Right atrium auricular region (tissue), 2 donors: ENCODE measurements at places on chromosomes 5 and 9.

- DNase-seq: peak; percentile 90
Observed at GRCh38 chr5:108727651-108728565, 19.8 kb upstream of the FER start.

DNA sequence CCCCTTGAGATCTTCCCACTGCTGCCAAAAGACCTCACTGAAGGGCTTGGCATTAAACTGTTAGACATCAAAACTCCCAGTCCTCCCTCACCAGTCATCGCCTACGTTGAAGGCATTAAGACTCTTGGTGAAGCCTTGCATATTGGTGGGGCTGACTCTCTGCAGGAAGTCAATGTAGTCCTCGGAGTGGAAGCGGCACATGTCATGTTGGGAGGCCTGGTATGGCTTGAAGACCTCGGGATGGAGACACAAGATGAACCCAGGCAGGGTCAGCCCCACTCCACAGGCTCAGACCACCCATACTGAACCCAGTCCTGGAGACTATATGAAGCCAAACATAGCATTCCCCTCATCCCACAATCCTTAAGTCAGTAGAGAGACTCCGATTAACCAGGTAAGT lies 1.9 kb downstream of the HDAC3 start:
- DNase-seq: no peak

GRCh38 chr5:176773408-176774035 lies 36.8 kb upstream of the UNC5A start:
- peak; percentile 42 for DNase-seq

GRCh38 chr5:140109018-140109758 lies 4.7 kb upstream of the PURA start:
- DNase-seq: no peak

DNA sequence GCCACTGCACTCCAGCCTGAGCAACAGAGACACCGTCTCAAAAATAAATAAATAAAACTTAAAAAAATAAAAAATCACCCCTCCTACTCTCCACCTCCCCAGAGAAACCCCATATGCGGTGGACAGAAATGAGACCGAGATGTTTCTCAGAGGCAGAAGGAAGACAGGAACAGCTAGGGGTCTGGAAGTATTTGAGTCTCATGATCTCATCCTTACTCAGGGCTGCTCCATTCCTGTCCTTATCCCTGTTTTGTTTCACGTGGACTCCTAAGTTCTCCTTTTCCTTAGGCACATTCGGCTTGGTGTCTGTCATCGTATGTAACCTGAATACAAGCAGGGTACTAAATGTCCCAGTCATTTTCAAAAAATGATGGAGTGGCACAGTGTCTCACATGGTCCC lies 76.1 kb downstream of the C9orf50 start:
- DNase-seq: no peak

DNA sequence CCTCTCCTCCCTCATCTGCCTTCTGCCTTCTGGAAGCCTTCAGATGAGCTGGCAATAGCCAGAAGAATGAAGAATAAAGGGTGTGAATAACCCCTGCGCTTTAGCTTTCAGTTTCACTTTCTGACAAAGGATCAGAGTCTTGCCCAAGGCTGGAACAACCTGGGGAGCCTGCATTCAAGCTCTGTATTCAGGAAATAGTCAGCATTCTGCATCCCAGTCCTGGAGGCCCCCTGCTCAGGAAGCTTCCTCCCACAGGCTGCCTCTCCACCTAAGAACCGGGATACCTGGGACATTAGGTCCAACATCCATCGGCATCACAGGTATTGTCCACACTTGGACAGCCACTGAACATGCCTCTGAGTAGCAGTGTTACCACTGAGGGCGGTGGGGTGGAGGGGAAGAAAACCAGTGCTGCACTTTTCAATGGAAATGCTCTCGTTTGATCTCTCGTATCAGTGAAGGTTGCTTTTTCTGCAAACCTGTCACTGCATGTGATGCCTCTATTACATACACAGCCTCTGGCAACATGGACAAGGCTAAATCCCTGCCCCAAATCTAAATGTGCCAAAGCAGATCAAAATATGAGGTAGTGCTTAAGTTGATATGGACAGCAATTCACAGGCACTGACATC lies 39.8 kb upstream of the ACO1 start:
- no peak for DNase-seq

DNA sequence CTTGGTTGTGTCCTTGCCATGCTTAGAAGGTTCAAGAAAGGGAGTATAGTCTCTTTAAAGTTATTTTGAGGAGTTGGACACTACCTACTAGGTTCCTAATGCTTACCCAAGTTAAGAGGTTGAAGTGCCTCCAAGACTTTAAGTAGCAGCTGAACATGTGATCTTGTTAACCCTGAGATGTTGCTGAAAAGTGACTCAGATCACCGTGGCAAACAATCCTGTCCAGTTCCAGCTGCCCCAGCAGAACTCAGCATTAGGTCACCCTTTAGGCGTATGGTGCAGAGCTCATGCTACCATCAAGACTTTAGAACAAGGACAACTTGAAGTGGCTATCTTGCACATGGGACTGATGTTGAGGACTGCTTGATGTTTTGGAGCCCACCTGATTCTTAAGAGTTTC lies 22.5 kb downstream of the ZNF462 start:
- DNase-seq: no peak

DNA sequence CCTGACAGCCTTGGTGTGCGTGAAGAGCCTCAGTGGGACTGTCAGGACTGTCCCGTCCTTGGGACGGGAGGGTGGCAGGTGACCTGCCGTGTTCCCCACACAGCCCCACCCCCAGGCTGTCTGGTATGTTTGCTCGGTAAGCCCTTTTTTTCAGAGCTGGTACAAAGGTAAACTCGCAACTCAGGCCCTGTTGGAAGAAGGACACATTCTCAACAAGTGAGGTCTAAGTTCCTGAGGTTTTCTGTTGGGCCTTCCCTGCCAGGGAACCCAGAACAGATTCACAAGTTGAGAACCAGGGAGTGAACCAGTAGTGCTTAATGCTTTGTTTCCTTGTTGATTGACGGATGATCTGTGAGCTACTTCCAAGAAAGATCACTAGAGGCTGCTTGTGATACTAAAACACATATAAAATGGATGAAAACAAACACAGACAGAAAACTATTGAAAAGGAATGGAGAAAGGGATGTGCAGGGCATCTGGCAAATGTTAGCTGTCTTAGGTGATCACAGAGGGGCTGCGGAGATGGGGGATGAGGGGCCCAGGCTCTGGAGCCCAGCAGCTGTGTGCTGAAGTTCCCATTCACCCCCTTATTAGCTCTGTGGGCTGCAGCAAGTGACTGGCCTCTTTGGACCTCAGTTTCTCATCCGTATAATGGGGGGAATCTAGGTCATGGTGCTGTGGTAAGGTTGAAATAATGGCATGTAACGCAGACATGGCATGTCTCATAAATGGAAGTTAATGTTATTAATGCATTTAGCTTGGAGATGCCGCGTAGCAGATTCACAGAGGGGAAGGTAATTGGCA lies 2.7 kb downstream of the NDST1 start:
- DNase-seq: no peak

GRCh38 chr5:138024117-138024516 lies 8.8 kb downstream of the FAM13B start:
- no peak for DNase-seq

DNA sequence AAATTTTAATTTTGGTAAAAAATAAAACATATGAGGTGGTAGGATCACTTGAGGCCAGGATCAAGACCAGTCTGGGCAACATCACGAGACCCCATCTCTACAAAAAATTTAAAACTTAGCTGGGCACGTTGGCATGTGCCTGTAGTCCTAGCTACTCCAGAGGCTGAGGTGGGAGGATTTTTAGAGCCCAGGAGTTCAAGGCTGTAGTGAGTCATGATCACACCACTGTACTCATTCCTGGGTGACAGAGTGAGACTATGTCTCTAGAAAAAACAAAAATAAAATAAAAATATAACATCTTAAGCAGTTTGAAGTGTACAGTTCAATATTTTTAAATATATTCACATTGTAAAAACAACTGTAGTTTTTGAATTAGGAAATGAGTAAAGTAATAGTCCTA lies 108.3 kb downstream of the SMIM15 start:
- DNase-seq: no peak

DNA sequence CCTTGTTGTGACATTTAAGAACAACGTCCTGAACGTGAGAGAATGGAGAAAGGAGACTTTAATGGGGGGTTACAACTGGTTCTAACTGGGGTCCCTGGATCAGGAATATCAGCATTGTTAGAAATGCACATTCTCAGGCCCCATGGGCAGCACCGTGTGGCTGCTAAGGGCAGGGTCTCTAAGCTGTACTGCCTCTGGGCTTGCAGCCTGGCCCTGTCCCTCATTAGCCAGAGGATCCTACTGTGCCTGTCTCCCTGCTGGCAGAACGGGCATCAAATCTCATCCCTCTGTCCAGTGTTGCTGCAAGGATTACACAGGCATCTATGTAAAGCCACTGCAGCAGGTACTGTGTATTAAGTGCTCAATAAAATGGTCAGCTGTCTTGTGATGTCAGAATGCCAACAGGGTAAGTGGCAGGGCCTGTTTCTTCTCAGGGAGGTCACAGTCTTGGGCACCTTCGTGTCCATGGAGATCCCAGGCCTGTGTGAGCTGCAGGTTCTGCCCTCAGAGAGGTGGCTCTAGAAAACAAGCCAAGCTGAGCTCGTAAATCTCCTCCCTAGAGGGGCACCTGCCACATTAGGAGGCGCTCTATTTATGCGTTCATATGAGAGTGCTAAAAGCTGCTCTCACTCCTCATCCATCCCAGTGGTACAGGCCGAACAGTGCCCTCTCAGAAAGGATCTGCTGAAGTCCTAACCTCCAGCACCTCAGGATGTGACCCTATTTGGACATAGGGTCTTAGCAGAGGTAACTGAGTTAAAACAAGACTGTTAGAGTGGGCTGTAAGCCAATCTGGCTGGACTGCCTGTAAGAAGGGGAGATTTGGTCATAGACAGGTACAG lies 210.5 kb downstream of the GADD45G start:
- DNase-seq: peak; percentile 26

DNA sequence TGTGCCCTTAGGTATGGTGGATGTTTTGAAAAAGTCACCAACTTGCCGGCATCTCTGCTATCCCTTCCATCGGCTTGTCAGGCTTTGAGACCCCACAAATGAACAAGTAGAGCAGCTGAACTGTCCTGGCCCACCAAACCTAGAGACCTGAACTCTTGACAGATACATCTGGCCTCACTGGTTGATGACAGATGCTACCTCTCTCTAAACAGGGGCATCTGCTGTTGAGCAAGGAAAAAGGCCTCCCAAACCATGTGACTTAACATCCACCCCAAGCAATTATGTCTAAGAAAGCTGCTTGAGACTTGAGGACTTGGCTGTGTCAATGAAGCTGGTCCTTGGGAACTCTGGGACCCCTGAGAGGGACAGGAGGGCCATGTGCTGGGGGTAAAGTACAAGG lies 2.3 kb downstream of the CCNI2 start:
- DNase-seq: no peak

DNA sequence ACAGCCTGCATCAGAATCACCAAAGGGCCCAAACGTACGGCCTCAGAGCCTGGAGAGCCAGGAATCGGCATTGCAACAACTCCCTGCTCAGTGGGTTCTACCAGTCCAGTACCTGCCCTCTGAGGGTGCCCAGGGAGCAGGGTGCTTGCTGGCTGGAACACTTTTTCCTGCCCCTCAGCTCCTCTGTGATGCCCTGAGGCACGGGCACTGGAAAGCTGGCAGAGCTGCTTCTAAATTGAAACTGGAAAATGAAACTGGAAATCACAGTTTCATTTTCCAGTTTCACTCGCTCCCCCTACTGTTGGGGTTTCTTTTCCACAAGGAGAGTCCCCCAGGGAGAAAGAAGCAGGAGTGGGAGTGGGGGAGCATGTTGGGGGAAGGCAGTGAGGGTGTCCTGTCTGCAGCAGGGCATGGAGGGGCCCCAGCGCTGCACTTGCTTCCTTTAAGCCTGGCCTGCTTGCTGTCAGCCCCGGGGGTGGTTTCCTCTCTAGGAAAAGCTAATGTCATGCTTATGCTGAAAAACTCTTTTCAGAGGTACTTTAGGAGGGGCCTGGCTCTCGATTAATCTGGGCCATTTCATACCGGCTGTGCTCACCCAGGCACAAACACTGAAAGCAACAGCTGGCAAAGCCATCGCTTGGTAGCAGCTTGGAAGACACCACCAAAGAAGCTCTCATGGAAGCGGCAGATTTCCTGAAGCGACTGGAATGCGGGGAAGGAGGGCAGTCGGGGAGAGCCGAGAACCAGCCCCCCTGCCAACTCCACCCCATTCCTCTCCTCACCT lies 26.2 kb downstream of the IRF1 start:
- no peak for DNase-seq

- DNase-seq: no peak
Observed at GRCh38 chr5:38556088-38556598, 303 bp downstream of the LIFR start.

- no peak for DNase-seq
Observed at GRCh38 chr5:109452661-109453060, 42.9 kb upstream of the PJA2 start.

GRCh38 chr9:126306071-126306647 lies 20.5 kb upstream of the MVB12B start:
- DNase-seq: no peak

- DNase-seq: no peak
Observed at GRCh38 chr5:175219366-175219765, 224.6 kb downstream of the DRD1 start.

- DNase-seq: no peak
Observed at GRCh38 chr9:136930014-136930413, 14.5 kb downstream of the FBXW5 start.

GRCh38 chr5:89444088-89444487 lies 561.1 kb upstream of the MEF2C start:
- DNase-seq: no peak

GRCh38 chr5:5644249-5644648 lies 221.8 kb downstream of the ICE1 start:
- DNase-seq: no peak

DNA sequence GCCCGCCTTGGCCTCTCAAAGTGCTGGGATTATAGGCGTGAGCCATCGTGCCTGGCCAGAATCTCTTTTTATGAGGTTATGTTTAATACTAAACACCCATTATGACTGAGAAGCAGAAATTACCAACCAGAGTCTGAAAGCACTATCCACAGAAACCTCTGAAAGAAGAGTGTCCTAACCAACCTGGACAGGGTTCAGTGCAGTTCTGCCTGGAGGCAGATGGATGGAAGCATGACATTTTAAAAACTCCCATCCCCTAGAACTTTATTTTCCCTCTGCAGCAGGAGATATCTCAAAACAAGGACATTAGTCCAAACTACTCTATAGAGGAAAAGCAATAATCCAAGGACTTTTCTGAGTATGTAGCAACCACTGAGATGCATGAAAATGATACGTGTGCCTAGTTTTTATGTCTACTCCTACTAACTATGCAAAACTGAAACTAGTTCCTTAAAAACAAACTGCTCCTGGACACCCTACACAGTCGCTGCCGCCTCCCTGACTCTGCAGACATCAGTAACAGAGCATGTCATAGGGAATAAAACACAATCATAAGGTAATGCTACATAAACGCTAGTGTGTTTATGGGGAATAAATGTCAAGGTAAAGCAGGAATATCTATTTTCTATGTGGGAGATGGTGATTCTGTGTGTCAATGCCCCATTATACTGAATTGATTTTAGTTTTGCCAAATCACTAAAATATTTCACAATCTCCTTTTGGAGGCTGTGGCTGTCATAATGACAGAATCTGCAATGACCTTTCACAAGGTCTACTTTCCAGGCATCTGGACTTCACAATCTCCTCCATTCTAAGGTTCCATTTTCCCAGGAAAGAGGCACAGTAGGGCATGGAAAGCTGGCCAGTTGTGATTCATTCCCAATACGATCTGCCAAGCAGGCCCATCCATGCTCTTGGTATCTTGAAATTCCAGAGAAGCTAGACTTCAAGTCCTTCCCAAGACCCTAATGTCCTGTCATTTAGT lies 122.8 kb downstream of the SIL1 start:
- no peak for DNase-seq

- no peak for DNase-seq
Observed at GRCh38 chr5:179747811-179748210, 15.2 kb downstream of the MAML1 start.

GRCh38 chr9:82606492-82607382 lies 456.2 kb downstream of the RASEF start:
- DNase-seq: no peak
